ENCODE measurements at places on chromosomes 5 and 9.

GRCh38 chr9:114995681-114996221 is 65.4 kb upstream of the TNFSF8 start:
- peak; percentile 90 for DNase-seq

DNA sequence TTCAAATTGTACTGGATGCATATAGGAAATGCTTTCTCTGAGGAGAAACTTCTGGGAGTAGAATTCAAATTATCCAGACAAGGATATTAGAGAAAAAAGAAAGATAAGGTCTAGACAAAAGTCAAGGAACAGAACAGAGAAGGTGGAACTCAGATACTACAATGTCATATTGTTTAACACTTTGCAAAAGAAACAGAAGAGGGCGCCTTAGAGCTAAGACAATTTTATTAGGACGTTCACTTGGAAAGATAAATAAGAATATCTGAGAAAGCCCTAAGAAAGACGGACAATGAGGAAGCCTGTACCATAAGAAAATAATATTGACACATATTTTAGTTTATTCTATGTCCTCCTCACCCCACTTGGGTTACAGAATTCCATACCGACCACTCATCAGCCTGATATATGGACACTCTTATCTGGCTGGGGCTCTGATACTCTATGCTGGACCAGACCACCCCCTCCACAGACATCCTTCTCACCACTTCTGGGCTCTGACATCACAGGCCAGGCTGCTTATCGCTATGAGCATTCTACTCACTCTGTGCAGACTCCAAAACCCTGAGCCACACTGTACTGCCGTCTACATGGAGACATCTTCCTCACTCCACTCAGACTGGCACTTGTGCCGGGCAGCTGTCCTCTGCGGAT is 9.1 kb upstream of the AK3 start:
- no peak for DNase-seq

DNA sequence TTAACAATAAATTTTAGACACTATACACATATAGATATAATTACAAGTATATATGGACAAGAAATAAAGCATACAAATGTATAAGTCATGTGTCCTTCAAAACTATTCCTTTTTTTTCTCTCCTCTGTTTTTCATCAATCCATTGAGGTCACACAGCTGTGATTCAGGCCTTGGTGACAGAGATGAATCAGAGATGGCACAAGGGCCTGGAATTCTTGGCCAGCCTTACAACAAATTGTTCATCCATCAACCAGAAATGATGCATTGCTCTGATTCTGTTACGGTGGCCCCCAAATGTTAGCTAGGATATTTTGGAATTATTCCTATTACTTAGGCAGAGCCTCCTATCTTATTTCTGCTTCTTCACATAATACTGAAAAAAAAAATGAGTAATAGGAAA is 108.7 kb upstream of the MPDZ start:
- no peak for DNase-seq

DNA sequence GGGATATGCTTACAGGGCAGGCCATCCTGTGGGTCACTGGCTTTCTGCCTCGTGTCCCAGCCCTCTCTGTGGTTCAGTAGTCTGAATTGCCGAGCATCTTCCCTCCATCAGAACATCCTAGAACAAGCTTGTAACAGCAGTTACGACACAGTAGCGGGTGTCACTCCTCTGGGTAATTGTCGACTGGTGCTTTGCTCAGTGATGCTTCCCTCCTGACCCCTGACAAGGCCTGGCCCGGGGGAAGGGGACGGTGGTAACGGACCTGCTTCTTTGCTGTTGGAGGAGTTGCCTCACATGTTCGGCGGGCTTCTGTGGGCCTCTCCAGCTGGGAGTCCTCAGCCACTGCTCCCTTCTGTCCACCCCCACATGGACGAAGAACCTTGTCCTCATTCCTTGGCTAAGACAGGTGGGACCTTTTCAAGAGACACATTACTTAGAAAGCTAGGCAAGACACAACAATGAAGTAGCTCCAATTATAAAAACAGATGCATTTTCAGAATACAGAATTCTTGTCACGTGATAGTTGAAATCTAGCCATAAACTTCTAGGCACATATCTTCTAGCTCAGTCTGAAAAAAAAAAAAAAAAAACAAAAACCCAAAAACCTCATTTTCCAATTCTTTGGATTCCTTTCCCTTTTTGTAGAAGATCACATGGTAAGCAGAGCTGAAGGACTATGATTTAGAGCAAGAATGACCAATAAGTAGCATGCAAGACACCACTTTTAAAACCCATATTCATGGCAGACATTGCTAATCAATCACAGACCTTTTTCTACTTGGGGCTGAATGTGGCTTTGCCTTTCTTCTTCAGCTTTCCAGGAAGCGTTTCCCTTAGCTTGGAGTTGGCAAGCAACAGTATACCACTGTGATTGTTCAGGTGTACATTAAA is 25.0 kb downstream of the HMCN2 start:
- no peak for DNase-seq

- no peak for DNase-seq
These were observed 860.8 kb upstream of the DMAC1 start for GRCh38 chr9:8660383-8660782.

DNA sequence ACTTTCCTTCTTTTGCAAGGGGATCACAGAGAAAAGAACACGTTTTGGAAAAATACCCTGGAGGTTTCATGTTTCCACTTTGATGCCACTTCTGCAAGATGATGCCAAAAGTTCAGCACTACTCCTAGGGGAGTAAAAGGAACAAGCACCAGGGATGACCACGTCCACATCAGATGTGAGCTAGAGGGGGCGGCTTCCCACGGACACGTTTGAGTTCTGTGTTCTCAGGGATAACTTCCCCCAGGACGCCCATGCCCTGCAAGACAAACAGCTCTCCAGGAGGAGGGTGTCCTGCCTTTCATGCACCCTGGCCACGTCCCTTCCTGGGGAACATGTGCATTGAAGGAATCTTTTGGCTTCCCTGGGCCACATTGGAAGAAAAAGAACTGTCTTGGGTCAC is 66.6 kb upstream of the TRIO start:
- DNase-seq: no peak
